ENCODE measurements at places on chromosomes 3 and 15.
A peak's percentile ranks its signal among the peaks of the same experiment; 100 is the strongest.

- no peak for DNase-seq
Observed at GRCh38 chr3:120642368-120642948, 39.6 kb downstream of the HGD start.

DNA sequence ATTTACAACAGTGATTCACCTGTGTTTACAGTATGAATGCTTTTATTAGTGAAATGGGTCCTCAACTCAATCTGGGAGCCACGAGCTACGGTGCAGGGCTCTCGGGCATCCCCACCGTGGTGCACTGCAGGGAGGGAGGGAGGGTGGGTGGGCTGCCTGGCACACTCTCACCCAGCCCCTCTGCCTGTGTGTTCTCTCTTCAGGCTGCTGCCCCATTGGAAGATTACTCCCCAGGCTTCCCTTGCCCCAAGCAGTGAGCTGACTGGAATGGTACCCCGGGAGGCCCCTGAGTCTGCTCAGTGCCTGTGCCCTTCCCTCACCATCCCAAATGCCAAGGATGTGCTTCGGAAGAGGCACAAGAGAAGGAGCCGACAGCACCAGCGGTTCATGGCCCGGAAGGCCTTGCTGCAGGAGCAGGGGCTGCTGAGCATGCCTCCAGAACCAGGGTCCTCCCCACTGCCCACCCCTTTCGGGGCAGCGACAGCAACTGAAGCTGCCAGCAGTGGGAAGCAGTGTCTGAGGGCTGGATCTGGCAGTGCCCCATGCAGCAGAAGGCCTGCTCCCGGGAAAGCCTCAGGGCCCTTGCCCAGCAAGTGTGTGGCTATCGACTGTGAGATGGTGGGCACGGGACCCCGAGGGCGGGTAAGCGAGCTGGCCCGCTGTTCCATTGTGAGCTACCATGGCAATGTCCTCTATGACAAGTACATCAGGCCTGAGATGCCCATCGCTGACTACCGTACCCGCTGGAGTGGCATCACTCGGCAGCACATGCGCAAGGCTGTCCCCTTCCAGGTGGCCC is 5.0 kb downstream of the AEN start:
- DNase-seq, result no peak

- no peak for DNase-seq
Observed at GRCh38 chr3:122689587-122689986, 8.9 kb downstream of the PARP14 start.

DNA sequence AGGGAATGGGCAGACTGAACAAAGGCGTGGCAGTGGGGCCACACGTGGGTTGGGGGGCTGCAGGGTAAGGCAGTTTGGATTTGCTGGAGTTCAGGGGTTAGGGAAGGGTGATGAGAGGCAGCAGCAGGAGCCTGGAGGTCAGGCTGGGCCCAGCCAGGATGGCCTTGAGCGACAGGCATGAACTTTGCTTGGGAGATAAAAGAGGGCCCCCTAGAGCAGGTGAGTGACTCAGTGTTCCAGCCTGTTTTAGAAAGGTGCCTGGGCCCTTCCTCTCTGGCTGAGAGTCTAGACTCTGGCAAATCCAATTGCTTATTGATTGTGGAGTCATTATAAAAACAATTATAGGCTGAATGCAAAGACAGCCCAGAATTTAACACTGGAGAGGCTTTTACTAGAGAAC is 75.1 kb downstream of the RAB11A start:
- DNase-seq, result no peak

DNA sequence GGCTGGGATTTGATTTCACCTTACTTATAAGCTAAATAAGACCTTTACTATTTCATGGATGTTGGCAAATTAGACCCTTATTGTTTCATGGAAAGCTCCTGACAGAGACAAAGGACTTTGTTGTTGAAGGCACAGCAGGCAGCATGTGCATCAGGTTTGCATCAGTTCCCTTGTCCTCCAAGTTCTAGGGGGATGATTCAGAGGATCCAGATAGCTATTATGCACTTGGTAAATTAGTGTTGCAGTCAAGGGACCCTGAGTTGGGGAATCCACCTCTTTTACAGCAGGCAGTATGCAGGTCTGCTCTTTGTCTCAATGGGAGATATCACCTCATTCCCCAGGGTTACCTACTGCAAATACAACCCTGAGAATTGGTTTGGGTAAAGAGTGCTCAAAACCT is 131.4 kb upstream of the IGSF10 start:
- no peak for DNase-seq

GRCh38 chr3:151733613-151734012 is at the start of gene AADACL2:
Gene AADACL2 (plus strand): TSS chr3:151733927. CDS start chr3:151734036, 109 bp downstream.
- no peak for DNase-seq

DNA sequence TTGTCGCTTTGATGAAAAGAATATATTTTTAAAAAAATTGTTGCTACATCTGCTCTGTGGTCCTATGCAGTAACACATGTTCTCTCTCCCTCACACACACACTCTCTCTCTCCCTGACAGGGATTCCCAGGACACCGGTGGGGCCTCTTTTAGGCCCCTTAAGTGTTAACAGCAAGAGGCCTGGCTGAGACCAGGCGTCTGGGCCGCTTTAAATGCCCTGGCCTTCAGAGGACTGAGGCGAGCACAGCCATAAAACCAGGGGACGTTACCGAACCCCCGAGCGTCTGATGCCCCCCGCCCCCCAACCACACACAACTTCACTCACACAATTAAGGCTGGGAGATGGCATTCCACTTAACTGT is 1.7 kb downstream of the BNC1 start:
- no peak for DNase-seq

GRCh38 chr3:58052373-58053273 is 44.4 kb downstream of the FLNB start:
- DNase-seq, result peak; percentile 65

DNA sequence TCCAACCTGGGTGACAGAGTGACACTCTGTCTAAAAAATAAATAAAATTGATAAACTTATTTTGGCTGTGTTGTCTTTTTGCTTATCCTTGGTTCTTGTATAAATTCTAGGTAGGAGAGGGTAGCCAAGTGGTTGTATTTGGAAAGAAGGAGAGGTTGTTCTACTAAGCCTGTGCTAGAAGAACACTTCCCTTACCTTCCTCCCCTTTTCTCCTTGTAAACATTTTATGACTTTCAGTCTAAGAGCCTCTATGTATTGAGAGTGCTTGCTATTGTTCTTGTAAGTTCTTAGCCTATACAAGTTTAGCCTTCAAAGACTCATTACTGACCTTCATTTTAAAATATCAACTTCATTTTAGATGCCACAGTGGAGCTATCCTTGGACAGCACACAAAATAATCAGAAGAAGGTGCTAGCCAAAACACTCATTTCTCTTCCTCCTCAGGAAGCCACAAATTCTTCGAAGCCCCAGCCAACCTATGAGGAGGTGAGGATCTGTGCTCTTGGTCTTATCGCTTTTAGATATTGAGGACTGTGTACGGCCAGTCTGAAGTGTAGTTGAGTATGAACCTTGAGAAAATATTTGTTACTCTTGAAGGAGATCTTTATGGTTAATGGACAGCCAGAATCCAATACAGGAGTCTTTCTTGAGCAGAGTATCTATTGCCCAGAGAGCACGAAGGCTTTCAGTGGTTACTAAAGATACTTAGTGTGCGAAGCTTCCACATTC is 22.1 kb downstream of the SNX1 start:
- DNase-seq, result no peak

- no peak for DNase-seq
Observed at GRCh38 chr15:90691369-90691768, 25.8 kb upstream of the BLM start.

DNA sequence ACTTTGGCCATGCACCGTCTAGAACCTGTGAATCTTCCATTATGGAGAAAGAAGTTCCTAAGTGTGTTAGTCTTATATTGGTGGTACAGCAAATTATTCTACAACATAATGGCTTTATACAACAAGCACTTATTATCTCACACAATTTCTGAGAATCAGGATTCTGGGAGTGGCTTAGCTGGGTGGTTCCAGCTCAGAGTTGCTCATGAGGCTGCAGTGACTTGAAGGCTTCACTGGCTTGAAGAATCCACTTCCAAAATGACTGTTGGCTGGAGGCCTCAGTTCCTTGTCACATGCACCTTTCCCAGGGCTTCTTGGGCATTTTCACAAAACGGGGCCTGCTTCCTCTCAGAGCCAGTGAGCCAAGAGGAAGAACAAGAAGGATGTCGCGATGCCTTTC is 82.3 kb upstream of the RNF7 start:
- DNase-seq, result no peak

- DNase-seq, result no peak
Observed at GRCh38 chr3:94225148-94225865, 162.4 kb downstream of the NSUN3 start.

- no peak for DNase-seq
Observed at GRCh38 chr15:45747426-45747825, 112.6 kb downstream of the SQOR start.

- no peak for DNase-seq
Observed at GRCh38 chr3:62824965-62825592, 50.1 kb downstream of the CADPS start.

- no peak for DNase-seq
Observed at GRCh38 chr3:131705558-131706051, 202.8 kb upstream of the MRPL3 start.

DNA sequence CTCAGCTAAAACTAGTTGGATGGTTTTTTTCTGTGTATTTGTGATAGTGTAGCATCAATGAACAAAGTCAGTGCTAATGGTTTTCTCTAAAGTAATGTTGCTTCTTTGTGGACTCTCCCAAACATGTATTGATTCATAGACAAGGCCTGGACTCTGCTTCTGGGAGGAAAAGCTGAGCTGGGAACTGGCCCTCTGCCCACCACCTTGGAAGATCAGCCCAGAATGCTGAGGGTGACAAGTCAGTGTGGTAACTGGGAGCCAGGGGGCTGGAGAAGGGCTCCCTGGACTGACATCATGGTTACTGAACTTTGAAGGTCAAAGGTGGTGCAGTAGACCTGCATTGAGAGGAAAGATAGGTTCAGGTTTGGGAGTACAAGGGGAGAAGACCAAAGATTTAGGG is 3.0 kb downstream of the ARHGAP31 start:
- no peak for DNase-seq

GRCh38 chr15:55344206-55344605 is 25.2 kb downstream of the PIGB start:
- DNase-seq, result no peak

DNA sequence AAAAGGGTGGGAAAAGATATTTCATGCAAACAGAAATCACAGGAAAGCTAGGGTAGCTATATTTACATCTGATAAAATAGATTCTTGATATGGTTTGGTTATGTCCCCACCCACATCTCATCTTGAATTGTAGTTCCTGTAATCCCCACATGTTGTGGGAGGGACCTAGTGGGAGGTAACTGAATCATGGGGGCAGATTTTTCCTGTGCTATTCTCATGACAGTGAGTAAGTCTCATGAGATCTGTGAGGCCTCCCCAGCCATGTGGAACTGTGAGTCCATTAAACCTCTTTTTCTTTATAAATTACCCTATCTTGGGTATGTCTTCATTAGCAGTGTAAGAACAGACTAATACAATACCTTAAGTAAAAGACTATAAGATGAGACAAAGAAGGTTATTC is 558.1 kb downstream of the RSL24D1 start:
- no peak for DNase-seq

- no peak for DNase-seq
Observed at GRCh38 chr15:91853948-91854638, 585 bp downstream of the SLCO3A1 start.

GRCh38 chr15:41789236-41789635 is 15.0 kb downstream of the MAPKBP1 start:
- DNase-seq, result no peak

- DNase-seq, result no peak
Observed at GRCh38 chr3:16060945-16061344, 113.5 kb upstream of the GALNT15 start.

- no peak for DNase-seq
Observed at GRCh38 chr3:107124885-107125284, 252.4 kb upstream of the CCDC54 start.

DNA sequence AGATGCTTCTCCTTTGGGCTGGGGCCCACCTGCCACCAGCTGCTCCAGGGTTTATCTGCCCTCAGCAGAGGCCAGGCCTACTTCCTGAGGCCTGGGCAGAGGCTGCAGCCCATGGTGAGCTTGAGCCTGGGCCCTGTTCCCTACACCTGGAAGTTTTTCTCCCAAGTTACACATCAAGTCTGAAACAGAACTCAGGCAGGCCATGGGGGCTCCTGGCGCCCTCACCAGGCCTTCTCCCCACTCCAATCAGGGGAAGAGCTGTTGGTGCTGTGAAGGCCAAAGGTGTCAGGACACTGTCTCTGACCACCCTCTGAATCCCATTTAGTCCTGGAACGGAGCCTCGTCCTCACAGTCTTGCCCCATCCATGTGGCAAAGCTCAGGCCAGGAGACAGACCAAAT is 7.3 kb downstream of the VWA5B2 start:
- DNase-seq, result no peak

DNA sequence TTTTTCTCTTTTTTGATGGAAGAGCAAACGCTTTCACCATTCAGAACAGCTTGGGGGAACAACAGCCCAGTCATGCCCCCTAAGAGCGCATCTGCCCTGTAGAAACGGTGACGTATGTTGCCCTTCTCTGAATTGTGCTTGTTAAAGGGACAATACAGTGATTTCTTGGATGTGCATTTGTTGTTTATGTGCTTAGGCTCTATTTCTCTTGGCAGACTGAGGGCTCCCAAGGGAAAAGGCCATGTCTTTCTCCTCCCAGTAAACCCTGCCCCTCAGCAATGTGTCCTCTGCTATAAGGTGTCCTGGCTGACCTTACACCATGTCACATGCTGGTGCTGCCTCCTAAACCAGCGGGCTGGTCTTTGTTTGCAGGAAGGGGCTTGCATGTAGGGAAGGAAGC is 346.1 kb downstream of the EPHB1 start:
- no peak for DNase-seq

- no peak for DNase-seq
Observed at GRCh38 chr3:99534951-99535704, 103.3 kb upstream of the COL8A1 start.

GRCh38 chr3:17137321-17137826 is 252.6 kb downstream of the PLCL2 start:
- DNase-seq, result no peak

GRCh38 chr3:150059241-150059640 is 88.5 kb upstream of the PFN2 start:
- no peak for DNase-seq

GRCh38 chr15:31403096-31403495 is 76.5 kb downstream of the KLF13 start:
- DNase-seq, result no peak

- no peak for DNase-seq
Observed at GRCh38 chr3:59446775-59447465, 397.1 kb upstream of the CFAP20DC start.

DNA sequence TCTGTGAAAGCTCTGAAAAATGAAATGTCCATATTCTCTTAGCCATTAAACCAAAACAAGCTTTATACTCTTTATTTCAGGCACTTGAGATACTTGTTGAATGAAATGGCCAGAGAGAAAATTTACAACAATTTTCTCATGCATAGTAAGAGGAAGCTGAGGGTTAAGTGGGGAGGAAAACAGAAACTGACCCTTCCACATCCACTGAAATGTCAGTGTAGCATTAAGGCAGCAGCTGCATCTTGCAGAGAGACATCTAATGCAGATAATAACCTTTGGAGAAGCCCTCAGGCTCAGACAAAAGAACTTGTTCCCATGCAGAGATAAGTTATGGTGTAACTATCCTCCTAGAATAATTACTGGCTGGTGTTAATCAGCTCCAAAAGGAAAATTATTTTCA is 34.0 kb downstream of the ZDHHC23 start:
- DNase-seq, result no peak
